ENCODE measurements at places on chromosomes 5 and 9.
A peak's percentile ranks its signal among the peaks of the same experiment; 100 is the strongest.

DNA sequence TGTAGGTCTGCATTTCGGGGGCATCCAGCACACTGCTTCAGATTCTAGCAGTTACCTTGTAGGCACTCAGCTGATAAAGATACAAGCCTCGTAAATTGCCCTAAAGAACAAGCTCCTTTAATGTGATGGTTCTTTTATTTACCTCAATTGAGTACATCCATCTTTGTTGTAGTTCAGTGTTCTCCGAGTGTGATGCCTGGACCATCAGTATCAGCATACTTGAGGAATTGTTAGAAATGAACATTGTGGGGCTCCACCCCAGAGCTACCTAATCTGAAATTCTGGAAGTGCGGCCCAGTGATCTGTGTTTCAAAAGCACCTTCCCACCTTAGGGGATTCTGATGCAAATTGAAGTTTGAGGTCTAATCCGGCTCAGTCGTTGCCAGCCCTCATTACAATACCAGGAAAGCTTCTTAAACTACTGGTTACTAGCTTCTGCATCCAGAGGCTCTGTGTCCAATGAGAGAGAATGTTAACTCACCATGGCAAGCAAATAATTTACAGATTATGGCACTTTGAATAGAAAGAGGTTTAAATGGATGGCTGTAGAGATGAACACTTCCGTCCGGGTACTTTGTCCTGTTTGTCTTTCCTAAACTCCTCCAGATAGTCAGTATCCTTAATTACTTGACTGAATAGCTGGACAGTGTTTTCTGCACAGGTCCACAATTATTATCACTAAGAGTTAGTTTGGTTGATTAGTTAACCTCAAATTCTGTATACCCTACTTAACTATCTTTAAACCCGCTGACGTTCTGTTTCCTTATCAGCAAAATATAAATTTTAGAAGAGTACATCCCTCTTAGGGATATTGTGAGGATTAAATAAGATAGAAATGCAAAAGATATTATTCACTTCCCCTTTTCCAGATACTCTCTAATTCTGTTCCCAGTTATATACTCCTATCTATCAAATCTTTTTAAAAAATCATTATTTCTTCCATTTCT, 47.9 kb downstream of the RAI14 start:
- no peak for DNase-seq

DNA sequence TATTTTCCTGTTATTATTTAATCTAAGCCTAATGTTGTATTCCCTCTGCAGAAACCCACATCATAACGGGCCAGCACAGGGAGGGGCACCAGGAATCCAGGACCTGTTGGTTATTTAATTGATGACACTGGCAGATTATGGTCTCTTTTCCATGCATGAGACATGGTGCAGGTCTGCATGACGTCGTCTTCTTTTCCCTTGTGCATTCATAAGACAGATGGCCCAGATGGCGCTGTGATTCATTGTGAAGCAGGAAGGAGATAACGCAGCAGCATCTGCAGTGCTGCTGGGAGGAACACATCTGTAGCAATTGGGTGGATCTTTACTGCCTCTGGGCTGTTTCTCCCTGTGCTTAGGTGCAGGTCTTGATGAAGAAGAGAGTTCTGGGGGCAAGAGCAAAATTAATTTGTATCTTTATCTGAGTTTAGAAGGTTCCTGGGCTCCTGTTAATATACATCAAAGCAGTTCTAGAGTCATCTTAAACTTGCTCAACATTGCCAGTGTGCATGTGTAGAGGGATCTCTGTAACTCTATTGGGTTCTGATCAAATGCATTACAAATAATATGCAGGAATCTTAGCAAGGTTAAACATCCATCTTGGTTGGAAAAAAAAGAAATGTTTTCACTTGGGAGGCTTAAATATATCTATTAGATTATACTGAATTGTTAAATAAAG, 176.1 kb downstream of the PCSK1 start:
- DNase-seq: no peak

DNA sequence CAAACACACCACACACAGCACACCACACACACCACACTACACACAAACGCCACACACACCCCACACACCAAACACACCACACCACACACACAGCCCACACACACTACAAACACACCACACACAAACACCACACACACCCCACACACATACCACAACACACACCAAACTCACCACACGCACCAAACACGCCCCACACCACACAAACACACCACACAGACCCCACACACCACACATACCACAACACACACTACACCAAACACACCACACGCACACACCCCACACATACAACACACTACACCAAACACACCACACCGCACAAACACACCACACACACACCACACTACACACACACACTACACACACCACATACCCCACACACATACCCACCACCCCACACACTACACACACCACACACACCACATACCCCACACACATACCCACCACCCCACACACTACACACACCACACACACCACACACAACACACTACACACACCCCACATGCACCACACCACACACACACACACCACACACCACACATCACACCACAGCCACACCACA, 151.2 kb downstream of the ERCC6L2 start:
- DNase-seq: no peak

GRCh38 chr9:115373000-115373709, 255.2 kb upstream of the TNC start:
- no peak for DNase-seq

- peak; percentile 78 for DNase-seq
Observed at GRCh38 chr9:130997925-130998596, 10.9 kb upstream of the LAMC3 start.

GRCh38 chr5:27523629-27524028, 485.2 kb upstream of the CDH9 start:
- no peak for DNase-seq

GRCh38 chr9:34572092-34572491, 17.4 kb downstream of the CNTFR start:
- no peak for DNase-seq

DNA sequence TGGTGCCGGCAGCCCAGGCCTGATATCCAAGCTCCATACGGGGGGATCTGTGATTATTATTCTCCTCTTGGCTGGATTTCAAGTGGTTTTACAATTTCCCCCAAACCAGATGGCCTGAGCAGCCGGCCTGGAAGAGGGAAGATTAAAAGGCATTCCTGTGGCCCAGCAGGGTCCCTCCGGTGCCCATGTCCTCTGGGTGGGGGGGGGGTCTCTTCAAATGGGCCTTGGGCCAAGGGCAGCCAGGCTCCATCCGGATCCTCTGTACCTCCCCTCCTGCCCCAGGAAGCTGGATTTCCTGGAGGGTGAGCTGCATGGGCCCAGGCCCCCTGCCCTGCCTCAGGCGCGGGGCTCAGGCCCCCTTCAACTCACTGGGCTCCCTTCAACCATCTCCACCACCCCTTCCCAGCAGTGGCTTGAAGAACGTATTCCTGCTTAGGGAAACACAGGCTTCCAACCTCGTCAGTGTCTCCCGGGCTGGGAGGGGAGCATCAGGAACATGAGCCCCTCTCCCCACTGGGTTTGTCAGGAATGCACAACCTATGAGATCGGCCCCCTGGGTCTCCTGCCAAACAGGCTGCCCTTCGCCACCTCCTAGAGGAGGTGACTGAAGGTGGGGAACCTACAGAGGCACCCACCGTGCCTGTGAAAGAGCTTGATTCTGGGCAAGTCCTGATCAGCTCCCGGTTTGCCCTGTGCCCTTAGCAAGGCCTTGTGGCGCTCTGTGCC, 62.9 kb upstream of the ORM1 start:
- DNase-seq: no peak

DNA sequence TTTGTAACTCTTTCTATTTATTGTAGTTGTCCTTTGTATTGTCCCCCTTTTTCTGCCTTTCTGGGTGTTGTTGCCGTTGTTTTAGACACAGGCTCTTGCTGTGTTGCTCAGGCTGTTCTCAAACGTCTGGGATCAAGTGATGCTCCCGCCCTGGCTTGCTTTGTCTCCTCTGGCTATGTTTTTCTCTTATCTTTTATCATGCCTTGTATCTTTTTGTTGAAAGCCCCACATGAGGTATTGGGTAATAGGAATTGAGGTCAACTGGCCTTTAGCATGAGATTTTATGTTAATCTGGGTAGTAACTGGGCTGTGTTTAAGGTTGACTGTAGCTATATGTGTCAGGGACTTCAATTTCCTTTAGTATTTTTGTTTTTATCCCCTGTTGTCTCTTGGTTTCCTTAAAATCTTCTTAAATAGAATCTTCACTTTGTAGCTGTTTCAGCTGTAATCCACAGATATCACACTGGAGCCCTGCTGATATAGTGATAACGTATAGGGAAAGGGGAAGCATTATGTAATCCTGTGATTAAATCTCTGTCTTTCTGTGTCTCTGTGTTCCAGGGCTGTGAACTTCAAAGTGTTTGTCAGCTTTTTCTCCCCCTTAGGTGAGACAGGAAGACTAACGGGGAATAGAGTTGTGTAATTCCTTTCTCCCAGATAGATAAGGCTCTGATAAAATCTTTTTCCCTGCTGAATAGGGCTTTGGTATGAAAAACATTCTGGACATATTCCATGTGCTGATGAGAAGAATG, 25.9 kb upstream of the CACNA1B start:
- no peak for DNase-seq

GRCh38 chr5:39100851-39101396, 26.7 kb upstream of the RICTOR start:
- no peak for DNase-seq

- DNase-seq: peak; percentile 49
Observed at GRCh38 chr5:203246-203930, 12.1 kb downstream of the LRRC14B start.

DNA sequence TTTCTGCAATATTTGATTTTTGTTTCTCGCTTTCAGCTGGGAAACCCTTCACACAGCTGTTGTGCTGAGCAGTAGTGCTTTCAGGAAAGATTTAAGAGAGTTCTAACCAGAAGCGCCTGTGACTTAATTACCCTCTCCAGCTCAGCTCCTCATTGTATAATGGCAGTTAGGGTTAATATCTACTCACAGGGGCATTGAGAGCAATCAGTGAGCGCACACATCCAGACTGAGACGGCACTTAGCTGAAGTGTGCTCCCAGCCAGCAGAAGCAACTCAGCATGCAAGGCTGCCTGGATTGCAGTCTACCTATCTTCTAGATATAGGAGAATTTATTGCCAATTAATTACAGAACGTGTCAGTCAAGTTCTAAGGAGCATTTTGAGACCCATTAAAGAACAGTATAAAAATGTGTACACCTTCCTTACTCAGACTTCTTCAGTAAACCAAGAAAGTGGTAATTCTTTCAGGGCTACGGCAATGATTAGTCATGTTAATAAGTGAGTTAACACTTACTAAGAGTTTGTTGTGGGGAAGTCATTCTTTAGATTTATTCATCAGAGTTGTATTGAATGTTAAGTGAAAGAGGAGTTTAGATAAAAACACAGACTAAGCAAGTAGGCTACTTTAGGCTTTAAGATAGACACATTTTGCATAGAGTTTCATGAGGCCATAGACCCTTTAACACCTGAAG, 111.7 kb upstream of the PCAT7 start:
- DNase-seq: no peak

DNA sequence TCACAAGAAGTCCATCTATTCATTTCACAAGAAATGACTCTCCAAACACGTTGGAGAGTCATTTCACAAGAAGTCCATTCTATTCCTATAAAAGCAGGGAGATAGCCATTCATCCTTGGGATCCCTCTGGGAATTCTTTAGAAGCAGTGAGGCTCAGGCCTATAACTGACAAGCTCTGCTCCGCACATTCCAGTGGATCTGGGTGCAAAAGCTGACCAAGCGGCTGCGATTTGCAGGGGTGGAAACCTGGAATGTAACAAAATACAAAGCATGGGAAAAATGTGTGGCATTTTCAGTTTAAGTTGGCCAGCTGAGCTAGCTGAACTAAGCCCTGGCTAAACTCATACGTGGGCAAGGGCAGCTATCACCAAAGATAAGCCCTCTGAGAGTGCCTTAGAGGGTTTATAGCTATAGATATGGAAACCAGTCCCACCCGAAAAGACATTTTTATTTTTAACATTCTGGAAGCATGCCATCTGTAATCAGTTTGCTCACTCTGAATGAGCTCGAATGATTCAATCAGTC, 8.7 kb downstream of the TAS2R1 start:
- no peak for DNase-seq

GRCh38 chr9:16848179-16848578, 22.3 kb downstream of the BNC2 start:
- DNase-seq: no peak

GRCh38 chr9:129221979-129222635, 44.0 kb upstream of the IER5L start:
- DNase-seq: no peak

- DNase-seq: no peak
Observed at GRCh38 chr9:131080589-131080988, 15.7 kb upstream of the AIF1L start.

- DNase-seq: no peak
Observed at GRCh38 chr5:95069948-95070347, 214.9 kb downstream of the MCTP1 start.

- no peak for DNase-seq
Observed at GRCh38 chr9:6689893-6690674, 44.6 kb upstream of the GLDC start.

DNA sequence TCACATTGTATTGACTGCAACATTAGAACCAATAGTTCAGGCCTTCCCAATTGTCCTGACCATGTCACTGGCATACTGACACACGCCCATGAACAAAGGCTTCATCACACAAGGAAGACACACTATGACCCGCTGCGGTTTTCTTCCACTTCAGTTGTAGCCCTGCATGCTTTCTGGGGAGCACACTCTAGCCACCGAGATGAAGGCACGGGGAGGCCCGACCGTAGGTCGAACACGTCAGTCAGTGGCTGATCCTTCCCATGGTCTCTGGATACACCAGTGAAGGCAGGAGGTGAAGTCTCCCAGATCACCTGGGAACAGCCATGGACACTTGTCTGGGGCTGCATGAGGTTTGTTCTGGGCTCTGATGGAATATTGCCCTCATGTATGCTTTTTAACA, 224.7 kb downstream of the FSTL4 start:
- DNase-seq: no peak

DNA sequence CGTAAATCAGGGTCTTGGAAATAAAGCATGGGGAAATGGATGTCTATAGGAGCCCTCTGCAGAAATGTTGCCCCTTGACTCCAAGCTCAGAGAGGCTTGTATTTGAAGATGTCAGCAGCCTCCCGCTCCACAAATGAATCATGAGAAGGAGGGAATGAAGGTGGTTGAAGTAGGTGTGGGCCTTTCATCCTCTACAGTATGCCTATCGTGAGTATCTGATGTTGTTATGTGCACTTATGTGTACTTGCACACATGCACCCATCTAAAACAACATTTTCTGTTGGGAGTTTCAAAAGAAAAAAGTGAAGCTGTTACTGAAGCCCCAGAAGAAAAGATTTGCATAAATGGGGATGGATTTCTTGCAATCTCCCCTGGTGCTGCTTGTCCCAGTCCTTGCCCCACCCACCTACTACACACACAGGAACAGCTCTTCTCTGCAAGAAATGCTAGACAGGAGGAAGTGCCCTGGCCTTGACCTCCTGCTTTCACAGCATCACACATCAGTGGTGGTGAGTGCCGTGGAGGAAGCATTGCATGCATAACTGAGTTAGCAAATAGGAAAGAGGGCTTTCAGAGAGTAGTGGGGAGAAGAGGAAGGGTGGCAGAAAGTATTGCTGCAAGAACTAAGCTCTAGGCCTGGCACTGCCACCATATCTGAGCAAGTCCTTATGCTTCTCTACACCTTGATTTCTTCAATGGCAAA, 156.1 kb downstream of the SNX18 start:
- no peak for DNase-seq
